ENCODE measurements at places on chromosomes 2 and 18.

GRCh38 chr18:72107647-72108383, 436.3 kb downstream of the CBLN2 start:
- peak; percentile 37 for DNase-seq

- DNase-seq: no peak
Measured at GRCh38 chr18:79440316-79441110, 44.8 kb downstream of the NFATC1 start.

- DNase-seq: no peak
Measured at GRCh38 chr18:9147440-9148202, 11.0 kb downstream of the ANKRD12 start.

DNA sequence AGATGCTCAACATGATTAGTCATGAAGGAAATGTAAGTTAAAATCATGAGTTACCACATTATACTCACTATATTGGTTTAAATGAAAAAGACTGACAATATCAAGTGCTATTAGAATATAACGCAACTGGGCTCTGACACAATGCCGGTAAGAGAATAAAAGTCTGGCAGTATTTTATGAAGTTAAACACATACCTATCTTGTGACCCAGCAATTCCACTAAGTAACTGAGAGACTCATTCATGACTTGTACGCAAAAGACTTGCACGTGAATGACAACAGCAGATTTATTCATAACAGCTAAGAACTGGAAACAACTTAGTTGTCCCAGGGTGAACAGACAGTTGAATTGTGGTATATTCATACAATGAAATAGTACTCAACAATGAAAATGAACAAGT, 342.1 kb downstream of the SLC4A3 start:
- DNase-seq: no peak

GRCh38 chr2:180716186-180717180, 263.9 kb upstream of the UBE2E3 start:
- no peak for DNase-seq

DNA sequence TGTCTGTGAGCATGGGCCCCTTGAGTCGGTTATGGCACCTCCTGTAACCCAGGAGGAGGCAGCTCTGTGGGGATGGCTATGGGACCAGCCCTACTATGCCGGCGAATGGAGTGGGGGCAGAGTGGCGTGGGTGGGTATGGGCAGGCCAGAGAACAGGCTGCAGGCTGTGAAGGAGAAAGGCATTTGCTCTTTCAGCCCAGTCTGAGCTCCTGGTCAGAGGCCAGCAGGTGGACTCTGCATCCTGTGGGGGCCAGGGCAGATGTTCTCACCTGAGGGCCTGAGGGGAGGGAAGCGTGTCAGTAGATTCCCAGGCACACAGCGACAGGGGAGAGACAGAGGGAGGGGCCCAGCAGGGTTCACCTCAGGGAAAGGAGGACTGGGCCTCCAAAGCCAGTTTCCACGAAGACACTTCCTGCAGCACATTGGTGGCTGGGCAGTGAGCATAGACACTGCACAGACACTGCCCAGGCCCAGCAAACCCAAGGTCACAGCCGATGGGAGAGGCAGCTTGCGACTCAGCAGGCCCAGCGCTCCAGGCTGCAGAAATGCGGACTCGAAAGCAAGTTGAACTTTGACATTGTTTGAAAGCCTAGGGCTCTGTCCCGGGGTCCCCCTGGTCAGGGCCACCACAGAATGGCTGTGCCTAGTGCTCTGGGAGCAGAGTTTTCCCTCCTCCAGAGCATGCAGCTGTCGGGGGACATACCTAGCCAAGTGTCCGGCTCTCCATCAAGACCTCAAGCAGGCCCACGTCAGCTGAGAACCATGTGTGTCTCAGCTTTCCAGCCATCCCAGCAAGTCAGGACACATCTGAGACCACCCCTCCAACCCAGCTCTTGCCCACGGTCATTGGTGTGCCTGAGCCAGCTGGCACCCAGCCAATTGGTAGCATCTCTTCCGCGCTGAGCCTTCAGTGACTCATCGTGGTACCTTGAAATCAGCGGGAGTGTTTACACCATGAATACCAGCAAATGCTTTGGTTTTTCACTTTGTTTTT, 53.8 kb downstream of the TGOLN2 start:
- no peak for DNase-seq

GRCh38 chr2:202652119-202652518, 17.4 kb downstream of the FAM117B start:
- DNase-seq: no peak

DNA sequence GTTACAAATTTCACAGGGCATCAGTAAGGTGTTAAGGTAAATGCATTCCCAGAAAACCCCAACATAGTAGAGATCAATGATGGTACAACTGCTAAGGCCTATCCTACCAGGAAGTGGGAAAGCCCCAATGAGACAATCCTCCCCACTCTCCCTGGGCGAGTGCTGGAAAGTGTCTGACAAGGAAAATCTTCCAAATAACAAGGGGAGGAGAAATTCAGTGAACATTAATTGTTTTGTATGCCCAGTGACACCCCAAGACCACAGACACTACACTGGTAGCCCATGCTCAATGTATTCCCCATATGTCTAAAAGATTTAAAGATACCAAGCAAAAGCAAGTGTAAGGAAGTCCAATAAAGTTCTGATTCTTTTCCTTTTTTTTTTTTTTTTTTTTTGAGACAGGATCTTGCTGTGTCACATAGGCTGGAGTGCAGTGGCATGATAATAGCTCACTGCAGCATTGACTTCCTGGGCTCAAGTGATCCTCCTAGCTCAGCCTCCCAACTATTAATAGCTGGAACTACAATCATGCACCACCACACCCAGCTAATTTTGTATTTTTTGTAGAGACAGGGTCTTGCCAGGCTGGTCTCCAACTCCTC, 24.7 kb downstream of the B4GALT6 start:
- no peak for DNase-seq

DNA sequence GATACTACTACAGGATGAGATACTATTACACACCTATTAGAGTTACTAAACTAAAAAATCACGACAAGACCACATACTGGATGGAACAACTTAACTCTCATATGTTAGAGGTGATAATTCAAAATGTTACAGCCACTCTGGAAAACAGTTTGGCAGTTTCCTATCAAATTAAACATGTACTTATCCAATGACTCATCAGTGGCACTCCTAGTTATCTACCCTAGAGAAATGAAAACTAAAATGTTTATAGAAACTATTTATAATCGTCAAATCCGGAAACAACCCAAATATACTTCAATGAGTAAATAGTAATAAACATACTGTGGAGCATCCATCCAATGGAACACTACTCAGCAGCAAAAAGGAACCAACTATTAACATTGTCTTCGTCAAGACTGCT, 137.0 kb upstream of the RBBP8 start:
- DNase-seq: no peak

GRCh38 chr2:101082998-101083397, 68.2 kb downstream of the TBC1D8 start:
- DNase-seq: no peak

DNA sequence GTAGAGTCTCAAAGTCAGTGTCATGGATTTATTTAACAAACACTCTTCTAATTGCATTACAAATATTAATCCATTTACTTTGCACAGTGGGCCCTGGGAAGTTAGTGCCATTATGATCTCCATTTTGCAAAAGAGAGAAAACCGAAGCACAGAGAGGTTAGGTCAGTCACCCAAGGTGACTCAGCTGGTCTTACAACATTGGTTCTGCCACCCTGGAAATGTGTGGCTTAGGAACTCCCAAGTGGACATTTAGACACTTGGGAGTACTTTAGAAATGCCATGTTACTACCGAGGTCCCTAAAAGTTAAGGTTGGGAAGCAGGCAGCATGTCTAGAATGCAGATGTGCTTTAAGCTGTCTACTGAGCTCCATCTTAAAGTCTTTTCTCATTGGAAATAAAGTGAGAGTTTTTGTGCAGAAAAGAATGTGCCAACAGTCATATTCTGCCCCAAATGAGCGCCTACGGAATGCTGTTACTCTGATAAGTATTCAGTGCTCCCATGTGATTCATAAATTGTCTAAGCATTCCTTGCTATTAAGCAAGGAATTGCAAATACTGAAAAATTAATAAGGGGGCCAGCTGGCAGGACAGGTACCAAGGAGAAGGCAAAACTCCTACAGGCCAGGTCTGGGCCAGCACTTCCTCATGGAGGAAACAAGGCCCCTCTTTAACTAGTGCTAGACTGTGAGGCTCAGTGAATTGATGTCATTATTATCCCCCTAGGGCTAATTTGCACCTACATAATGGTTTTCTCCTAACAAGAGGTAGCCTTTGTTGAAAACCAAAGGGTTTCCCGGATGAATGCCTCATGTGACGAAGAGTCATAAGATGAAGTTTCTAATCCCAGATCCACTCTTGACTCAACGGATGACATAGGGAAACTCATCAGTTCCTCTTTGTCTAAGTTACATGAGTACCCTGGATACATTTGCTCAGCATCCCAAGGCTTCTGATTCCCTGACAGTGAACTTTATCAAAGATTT, 16.3 kb downstream of the NRP2 start:
- no peak for DNase-seq

DNA sequence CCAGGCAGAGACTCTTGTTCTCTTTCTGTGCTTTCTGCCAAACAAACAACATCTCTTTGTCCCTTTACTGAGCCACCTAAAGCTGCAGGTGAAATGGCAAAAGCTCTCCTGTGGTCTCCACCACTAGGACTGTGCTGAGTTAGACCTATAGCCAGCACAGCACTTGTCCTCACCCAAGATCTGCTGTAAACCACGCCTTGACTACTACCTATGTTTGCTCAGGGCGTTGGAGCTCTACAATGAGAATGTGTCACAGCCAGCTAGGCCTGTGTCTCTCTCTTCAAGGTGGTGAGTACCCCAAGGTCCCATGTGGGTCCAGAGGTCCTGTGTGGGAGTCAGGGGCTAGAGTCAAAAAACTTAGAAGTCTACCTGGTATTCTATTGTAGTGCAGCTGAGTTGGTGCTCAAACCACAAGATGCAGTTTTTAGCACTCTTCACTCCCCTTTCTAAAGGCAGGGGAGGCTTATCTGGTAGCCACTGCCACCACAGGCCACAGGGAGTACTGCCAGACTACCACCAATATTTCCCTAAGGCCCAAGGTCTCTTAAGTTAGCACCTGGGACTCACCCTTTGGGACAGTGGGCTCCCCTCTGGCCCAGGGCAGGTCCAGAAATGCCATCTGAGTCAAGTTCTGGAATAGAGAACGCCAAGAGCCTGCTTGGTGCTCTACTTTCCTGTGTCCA, 96.8 kb upstream of the RPRM start:
- no peak for DNase-seq

DNA sequence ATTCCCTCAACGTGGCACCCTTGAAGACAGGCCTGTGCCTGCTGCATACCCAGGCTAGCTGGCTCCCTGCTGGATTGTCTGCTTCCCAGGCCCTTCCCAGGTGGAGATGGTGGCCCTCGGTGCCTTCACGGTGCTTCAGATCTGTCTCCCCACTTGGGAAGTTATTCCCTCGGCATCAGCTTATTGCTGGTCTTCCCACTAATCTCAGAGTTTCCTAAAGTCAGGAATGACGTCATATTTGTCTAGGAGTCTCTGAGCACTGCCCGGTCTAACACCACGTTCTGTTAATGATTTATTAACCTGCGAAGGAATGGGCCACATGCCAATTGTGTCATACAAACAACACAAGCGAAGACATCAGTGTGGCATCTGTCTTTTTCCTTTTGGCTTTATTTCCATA, 269.8 kb upstream of the ID2 start:
- no peak for DNase-seq

DNA sequence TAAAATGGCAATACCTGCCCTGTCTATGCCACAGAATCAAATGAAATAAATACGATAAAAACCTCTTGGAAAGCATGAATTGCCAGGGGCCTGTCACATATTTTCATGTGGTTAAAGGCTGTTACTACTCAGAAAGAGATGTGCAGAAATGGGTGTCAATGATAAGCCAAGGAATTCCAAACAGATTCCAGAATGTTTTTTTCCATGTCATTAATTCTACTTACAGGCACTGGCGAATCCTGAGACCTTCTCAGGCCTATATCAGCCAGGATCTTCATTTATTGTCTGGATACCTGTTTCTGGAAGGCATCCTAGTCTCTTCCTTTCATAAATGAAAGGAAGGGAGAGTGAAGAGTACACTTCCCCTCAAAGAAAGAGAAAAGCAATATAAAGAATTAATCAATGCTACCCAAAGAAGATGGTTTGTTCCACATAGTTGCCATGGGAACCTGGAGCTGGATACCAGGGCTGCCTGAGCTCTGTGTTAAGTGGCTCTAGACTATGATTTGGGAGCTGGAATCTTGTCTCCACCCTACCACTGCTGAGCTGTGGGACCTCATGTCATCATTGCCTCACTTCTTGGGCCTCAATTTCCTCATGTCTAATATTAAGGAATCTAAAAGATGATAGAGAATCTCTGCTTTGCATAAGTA, 335.1 kb upstream of the SKOR2 start:
- DNase-seq: no peak

- DNase-seq: no peak
Measured at GRCh38 chr2:86364894-86365293, 27.5 kb upstream of the REEP1 start.

- no peak for DNase-seq
Measured at GRCh38 chr18:45412577-45412976, 202.7 kb upstream of the SLC14A2 start.

DNA sequence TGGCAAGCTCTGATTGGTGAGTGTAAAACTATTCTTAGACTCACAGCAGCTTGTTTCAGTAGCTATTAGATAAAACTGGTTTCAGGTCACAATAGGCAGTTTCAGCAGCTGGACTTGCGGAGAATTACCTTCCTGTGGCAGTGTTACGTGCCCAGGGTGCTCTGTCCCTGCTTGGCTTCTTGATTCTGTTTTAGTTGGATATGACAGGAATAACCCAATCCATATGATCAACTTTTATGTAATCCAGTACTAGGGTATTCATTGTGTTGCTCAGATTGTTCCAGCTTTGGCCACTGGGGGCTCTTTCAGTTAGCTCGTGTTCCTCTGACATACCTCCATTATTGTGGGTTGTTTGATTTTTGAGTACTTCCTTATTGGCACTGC, 43.1 kb downstream of the INPP4A start:
- DNase-seq: no peak

DNA sequence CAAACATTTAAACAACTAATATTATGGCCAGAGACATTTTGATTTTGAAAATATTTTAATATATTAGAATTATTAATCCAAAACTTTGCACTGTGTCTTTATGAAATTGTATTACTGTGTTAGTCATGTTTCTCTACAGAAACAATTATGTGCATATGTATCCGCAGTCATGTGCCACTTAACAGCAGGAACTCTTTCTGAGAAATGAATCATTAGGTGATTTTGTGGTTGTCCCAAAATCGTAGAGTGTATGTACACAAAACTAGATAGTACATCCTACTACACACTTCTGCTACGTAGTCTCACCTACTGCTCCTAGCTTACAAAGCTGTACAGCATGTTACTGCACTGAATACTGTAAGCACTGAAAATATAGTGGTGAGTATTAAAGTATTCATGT, 479.2 kb upstream of the DSEL start:
- no peak for DNase-seq

DNA sequence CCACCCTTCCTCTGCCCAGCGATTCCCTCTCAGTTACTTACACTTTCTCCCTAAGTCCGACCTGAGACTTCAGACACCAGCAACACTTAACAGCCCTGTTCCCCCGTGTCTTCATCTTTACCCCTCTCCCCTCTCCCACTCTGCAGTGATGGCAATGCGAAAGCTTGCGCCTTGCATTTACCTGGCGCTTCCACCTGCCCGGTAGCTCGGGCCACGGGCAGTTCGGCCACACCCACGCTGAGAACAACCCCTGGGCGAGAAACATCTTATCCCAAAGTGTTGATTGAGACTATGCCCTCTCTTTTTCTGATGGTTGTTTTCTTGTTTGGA, 558 bp downstream of the DNAJC10 start:
- no peak for DNase-seq

- DNase-seq: no peak
Measured at GRCh38 chr2:219636941-219637841, 9.8 kb downstream of the SLC4A3 start.

- no peak for DNase-seq
Measured at GRCh38 chr2:12742891-12743290, 26.2 kb downstream of the TRIB2 start.
